ENCODE measurements at places on chromosomes 6 and 20. TPM values are rescaled to one million over a fixed set of nuclear protein-coding genes. Genes with fewer than 3 reads are reported as not detected.

The STK4 gene
- total RNA-seq, result 10.7 TPM

The CD24 gene
- not detected for total RNA-seq

The POU5F1 gene
- total RNA-seq, result not detected

The NKX2-2 gene
- not detected for total RNA-seq

The HLA-DQB1 gene
- not detected for total RNA-seq

The C2 gene
- total RNA-seq, result not detected

The ZNF391 gene
- total RNA-seq, result 0.27 TPM

The TPBG gene
- total RNA-seq, result 9.5 TPM

The PAK5 gene
- not detected for total RNA-seq

The ANKRD60 gene
- not detected for total RNA-seq

The OTOR gene
- total RNA-seq, result not detected

The CCN5 gene
- not detected for total RNA-seq

The PAK1IP1 gene
- total RNA-seq, result 35.0 TPM

The ZC3H12D gene
- total RNA-seq, result not detected

The MYBL2 gene
- total RNA-seq, result 76.7 TPM

The ANKEF1 gene
- total RNA-seq, result 1.9 TPM

The OLIG3 gene
- total RNA-seq, result not detected

The FAM209B gene
- not detected for total RNA-seq

The CABLES2 gene
- 9.1 TPM for total RNA-seq

The CRISP2 gene
- not detected for total RNA-seq

The OOEP gene
- total RNA-seq, result not detected

The SLC17A3 gene
- total RNA-seq, result not detected

The C20orf202 gene
- not detected for total RNA-seq

The COL21A1 gene
- 0.13 TPM for total RNA-seq

The ADGB gene
- not detected for total RNA-seq

The RAD21L1 gene
- total RNA-seq, result not detected

The RAMACL gene
- 0.20 TPM for total RNA-seq

The ARFGEF3 gene
- 5.3 TPM for total RNA-seq

The ZSWIM1 gene
- total RNA-seq, result 11.7 TPM

The TXLNB gene
- total RNA-seq, result 0.53 TPM

The TRIM15 gene
- total RNA-seq, result not detected

The MUC22 gene
- total RNA-seq, result not detected

The SMLR1 gene
- not detected for total RNA-seq

The TEAD3 gene
- 0.27 TPM for total RNA-seq

The VSX1 gene
- not detected for total RNA-seq

The HECA gene
- total RNA-seq, result 14.8 TPM

The FAM162B gene
- 0.44 TPM for total RNA-seq

The EPHA7 gene
- not detected for total RNA-seq

The GRM1 gene
- not detected for total RNA-seq

The PSMB9 gene
- total RNA-seq, result 135 TPM

The LY6G6C gene
- not detected for total RNA-seq

The LINC00237 gene
- total RNA-seq, result not detected

The TAF8 gene
- 23.0 TPM for total RNA-seq

The NHLRC1 gene
- total RNA-seq, result 2.9 TPM
